Left ventricle myocardium superior (tissue), 1 donor: ENCODE measurements at places on chromosomes 7 and 10. TPM values are rescaled to one million over a fixed set of nuclear protein-coding genes. Genes with fewer than 3 reads are reported as not detected.

DNA sequence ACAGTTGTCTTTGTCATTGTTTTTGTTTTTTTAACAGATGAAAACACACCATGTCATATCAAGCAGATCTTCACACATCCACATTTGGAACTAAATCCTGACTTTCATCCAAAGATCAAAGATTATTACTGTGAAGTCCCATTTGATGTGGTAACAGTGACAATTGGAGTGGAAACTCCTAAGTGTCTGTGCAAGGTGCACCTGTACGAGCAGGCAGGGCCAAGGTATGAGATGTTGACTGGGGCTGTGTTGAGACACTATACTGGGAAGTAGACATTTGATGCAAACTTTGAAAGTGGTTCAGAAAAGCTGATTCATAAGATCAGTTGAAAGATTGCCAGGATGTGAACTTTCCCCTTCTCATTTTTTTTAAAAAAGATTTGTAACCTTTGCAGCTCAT, 152.3 kb downstream of the CPED1 start:
- DNase-seq = no peak

TMEM196 gene
- not detected for total RNA-seq

EBLN1 gene
- total RNA-seq = not detected

GRCh38 chr10:82331716-82332115, 456.7 kb downstream of the NRG3 start:
- DNase-seq = no peak

NPTX2 gene
- total RNA-seq = 2.1 TPM

ASIC3 gene
- 8.6 TPM for total RNA-seq

GRCh38 chr10:76245951-76246495, 814.6 kb downstream of the LRMDA start:
- no peak for DNase-seq

- no peak for DNase-seq
These were observed 199.2 kb downstream of the JCAD start for GRCh38 chr10:29860166-29860565.

AVL9 gene
- 12.8 TPM for total RNA-seq
